ENCODE measurements at places on chromosomes 5 and 9.

DNA sequence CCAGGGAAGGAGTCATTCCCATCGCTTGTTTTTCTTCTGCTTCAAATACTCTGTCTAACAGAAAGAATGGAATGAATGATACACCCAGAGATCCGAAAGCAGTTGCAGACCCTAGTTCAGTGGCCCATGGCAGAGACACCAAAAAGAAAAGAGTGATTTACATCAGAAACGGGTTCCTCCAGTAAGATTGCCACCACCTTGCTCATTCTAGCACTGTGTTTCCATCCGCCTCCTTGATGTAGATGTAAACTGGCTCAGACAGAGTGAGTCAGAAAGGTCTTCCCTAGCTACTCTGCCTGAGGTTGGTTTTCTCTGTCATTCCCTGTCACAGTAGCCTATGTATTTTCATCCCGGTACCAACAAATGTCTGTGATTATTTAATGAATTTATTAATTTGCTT lies 15.9 kb upstream of the CLINT1 start:
- DNase-seq, result no peak

DNA sequence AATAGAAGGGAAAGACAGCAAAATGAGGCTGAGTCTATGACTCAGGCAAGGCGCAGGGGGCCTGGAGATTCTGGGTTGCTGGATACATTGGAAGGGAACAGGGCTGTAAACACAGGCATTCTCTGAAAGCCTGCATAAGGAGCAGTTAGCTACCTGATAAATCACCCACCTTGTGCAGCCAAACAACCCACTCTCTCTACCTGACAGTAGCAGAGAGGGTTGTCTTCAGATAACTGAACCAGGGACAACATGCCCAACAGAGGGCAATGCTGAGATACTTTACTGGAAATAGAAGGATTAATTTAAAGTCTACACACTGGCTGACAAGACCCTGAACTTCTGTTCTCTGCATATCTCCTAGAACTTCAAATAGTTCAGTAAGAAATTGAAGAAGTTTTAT lies 161.6 kb downstream of the KCTD16 start:
- DNase-seq, result no peak

- no peak for DNase-seq
These were observed 272.6 kb downstream of the FANCC start for GRCh38 chr9:95044731-95045508.

- DNase-seq, result no peak
These were observed 10.4 kb downstream of the CXXC5 start for GRCh38 chr5:139658501-139658927.

DNA sequence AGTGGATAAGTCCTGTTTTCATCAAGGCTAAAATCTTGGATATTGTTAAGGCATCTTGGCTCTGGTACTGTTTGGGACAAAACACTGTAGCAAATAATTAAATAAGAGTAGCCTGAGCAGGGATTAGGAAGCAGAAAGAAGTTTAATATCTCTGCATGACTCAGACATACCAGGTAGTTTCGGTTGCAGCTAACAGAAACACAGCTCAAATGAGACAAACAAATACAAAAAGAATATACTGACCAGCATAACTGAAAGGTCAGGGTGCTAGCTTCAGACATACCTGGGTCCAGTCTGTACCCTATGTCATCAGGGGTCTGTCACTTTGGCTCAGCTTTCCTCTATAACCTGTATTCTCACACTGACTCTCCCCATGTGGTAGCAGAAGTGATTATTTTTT lies 156.4 kb upstream of the MAP3K1 start:
- no peak for DNase-seq

DNA sequence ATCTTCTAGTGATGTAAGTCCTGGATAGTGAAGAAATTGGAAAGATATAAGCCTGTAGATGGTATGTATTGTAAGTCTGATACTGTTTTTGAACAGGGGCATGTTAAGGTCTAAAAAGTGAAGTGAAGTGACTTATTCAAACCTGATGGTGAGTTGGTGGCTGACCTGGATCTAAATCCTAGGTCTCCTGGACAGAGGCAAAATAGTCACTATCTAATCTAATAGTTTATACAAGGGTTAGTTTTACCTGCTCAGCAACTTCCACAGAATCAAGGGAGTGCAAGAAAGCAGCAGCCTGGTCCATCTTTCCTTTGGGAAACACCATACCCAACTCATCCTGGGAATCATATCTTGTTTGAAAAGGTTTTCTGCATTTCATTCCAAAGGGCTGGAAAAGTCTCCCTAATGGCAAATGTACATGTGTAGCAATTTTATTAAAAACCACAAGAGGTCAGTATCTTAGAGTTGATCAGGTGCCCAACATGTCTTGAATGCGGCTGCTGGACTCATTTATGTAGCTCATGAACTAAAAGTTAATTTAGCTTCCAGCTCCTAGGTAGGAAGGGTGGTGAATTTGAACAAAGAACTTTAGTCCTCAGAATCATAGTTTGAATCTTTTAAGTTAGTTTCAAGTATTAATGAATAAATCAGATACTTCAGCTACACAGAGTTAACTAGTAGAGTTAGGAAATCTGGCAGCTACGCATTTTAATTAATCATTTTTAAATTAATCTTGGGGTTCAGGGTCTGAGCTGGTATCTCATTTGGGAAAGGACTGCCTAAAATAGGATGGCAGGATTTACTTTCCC lies 26.0 kb downstream of the SKP2 start:
- DNase-seq, result no peak

- DNase-seq, result no peak
These were observed 1.9 kb downstream of the EMB start for GRCh38 chr5:50439221-50439620.
